ENCODE measurements at places on chromosomes 12 and 14.

DNA sequence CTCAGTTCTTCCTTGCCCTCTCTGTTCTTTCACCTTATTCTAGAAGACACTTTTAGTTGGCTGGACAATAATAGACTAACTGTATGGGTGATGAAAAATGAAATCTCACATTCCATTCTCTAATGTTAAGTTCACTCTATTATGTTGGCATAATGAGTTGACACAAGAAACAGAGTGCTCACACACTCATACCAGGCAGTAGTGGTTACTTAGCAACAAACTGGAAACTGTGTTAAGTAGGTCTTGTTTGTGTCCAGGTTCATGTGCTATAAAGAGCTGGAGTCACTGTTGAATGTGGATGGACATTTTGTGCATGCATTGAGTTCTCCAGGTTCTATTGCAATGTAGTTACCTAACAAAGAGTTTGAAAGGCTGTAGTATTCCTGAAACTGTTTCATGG, 16.9 kb upstream of the PPP4R4 start:
- no peak for DNase-seq

GRCh38 chr14:92570674-92571262, 57.2 kb downstream of the RIN3 start:
- no peak for DNase-seq

- DNase-seq: no peak
These were observed 16.1 kb upstream of the ZDHHC22 start for GRCh38 chr14:77157740-77158139.

DNA sequence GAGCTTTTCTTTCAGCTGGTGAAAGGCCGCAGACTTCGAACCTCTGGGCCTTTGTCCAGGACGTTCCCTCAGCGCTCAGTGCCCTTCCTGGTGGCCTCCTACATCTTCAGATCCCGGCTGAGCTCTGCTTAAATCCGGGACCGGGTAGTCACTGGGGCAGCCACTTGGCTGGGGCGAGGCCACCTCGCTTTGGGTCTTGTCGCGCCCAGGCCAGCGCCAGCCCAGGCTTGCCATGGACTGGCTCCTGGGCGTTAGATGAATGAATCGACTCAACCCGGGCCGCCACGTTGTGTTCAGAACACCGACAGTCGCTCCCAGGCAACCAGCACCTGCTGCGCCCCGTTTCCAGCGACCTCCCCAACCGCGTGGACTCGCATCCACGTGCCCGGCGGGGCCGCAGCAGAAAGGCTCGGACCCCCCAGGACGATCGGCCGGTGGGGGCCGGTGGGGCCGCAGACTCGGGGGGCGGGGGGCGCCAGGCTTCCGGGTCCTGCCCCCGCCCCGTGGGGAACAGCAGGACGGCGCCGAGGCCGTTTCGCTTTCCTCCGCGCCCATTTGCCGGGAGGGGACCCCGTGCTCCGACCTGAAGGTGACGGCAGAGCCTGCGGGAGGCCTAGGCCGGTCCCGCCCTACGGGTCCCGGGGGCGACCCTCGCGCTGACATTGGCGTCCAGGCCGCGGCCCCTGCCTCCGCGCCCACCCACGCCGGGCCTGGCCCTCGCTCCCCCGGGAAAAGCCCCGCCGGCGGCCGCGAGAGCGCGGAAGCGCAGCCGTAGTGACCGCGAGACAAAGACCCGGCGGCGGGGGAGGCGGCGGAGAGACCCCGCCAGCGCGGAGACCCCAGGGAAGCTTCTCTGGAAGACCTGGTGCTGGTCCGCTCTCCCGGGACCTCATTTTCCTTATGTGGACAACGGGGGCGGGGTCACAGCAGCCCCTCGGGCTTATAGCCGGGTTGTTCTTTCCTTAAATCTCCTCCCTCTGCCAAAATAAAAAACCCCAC, 37.3 kb upstream of the RCOR1 start:
- no peak for DNase-seq

GRCh38 chr12:52258335-52258901, 16.0 kb upstream of the KRT86 start:
- no peak for DNase-seq

DNA sequence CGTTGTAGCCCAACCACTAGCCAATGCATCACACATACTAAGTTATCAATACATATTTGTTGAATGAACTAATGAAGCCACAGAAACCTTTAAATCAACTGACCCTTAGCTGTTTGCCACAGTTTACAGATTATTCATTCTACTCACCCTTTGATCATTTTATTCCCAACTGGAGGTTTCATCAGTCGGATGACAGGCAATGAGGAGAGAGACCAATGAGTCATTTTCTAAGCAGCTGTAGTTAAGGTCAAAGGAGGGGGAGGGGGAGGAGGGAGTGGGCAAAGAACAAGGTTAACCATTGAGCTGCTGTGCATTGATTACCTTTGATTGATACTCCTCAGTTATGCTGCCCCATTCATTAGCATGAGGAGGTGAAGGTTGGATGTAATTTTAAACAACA, 469.5 kb downstream of the VRK1 start:
- DNase-seq: no peak

- DNase-seq: no peak
These were observed 70.6 kb upstream of the DYNC1H1 start for GRCh38 chr14:101893759-101894158.

DNA sequence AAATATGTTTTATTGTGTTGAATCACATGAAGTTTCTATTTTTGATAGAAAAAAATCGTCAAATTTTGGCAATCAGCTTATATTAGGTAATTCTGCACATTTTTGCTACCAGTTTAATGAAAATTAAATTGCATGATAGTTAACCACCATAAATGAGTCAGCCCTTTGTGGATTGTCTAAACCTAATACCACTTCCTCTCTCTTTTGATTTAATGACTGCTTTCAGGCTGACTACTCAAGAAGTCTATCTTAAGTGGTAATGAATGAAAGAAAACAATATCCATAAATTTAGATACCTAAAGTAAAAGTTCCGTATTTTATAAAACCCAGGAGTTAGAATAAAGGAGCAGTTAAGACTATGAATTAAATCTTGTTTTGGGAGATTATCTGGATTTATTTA, 450.5 kb downstream of the TMEM117 start:
- no peak for DNase-seq

GRCh38 chr14:84454114-84454513, 1075.8 kb upstream of the FLRT2 start:
- DNase-seq: no peak

DNA sequence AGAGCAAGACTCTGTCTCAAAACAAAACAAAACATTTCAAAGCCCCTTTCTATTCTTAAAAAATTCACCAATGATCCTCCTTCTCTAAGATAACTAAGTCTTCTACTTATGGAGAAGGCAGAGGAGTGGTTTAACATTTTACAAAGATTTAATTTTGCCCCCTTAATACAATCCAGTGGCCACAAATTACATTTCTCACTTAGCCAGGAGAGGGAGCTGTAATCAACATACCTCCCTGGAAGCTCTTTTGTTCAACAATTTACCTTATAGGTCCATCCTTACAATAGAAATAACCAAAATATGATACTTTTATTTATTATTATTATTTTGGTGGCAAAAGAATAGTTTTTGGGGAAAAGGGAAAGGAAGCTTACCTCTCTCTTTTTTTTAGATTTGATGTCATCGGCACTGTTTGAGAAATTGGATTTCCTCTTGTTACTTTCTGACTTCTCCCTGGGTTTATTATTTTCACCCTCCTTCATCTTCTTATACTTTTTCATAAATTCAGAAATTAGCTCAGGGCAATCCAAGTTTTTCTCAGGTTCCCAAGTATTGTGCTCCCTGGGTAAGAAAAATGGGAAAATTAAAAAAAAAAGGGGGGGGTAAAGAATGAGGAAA, 28.1 kb downstream of the CBX5 start:
- DNase-seq: no peak

DNA sequence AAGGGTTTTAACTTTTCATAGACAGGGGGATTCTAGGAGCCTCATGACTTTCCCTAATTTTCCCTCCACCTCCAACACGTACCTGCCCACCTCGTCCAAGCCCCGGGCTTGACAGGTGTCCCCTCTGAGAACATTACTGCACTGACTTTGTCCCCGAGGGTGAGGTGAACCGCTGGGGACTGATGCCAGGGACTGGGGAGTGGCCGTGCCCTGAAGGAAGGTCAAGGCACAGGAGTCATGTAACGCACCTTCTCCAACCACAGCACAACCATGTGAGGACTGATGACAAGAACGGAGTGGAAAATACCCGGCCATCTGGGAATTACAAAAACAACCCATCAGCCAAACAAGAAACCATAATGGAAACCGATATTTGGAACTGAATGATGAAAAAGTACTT, 214.7 kb upstream of the C14orf180 start:
- DNase-seq: no peak

- DNase-seq: no peak
These were observed 8.9 kb downstream of the RFLNA start for GRCh38 chr12:124303579-124304313.

DNA sequence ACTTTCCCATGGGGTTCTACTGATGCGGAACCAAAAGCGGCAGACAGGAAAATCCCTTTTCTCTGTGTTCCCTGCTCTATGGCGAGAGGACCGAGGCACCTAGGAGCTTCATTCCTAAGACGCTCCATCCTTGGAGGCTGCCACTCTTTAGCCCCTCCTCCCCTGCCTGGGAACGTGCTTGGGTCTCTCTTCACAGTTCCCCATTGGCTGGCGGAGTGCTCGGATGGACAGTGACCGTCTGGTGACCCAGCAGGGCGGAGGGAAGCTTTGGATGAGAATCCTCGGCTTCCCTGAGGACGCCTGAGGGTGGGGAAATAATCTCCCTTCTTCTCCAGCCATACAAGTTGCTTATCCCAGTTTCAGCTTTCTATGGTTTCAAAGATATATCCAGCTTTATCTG, 37.3 kb downstream of the KCNA5 start:
- no peak for DNase-seq

DNA sequence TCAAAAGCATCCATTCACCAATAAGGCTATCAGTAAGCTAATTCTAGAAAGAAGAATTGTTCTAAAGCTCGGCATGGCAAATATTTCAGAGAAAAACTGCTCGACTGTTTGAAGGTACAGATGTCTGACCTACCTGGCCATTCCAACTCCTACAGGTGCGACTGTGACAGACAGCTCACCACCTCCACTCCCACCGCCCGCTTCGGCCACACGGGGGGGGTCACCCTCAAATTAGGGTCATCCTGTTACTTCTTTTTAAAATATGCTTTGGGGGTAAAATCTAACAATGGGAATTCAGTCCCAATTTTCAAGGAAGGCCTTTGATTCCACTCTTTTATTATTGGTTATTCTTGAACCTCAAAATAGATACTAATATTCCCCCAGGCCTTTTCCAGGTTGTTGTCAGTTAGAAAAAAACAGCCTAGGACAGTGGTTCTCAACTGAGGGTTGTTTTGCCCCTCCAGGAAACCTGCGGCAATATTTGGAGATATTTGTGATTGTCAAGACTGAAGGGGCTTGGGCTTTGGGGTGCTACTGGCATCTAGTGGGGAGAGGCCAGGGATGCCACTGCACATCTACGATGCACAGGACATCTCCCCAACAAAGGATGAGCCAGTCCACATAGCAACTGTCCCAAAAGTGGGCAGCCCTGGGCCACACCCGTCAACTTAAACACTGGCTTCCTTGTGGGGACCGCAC, 81.2 kb downstream of the BCL11B start:
- no peak for DNase-seq

DNA sequence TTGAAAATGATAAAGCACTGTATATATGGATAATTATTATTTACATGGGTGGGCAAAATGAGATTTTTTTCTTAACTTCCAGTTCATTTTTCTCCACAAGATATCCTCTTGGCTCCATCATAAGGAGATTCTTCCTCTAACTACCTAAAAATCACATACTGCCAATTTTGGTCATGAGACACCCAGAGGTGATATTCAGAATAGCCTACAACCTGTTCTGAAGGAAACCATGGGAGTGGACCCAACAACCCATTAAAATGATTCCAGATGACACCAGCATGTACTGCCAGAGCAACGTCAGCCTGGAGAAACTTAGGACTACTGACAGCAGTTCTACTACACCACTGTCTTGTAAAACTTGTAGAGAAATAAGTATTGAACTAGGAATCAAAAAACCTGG, 136.3 kb upstream of the TMPO start:
- DNase-seq: no peak

- DNase-seq: no peak
These were observed 150.3 kb downstream of the FOXN3 start for GRCh38 chr14:89266754-89267153.

- DNase-seq: no peak
These were observed 634.9 kb downstream of the FSCB start for GRCh38 chr14:43872222-43872621.

- DNase-seq: no peak
These were observed 81.4 kb downstream of the LRP6 start for GRCh38 chr12:12185414-12185813.

DNA sequence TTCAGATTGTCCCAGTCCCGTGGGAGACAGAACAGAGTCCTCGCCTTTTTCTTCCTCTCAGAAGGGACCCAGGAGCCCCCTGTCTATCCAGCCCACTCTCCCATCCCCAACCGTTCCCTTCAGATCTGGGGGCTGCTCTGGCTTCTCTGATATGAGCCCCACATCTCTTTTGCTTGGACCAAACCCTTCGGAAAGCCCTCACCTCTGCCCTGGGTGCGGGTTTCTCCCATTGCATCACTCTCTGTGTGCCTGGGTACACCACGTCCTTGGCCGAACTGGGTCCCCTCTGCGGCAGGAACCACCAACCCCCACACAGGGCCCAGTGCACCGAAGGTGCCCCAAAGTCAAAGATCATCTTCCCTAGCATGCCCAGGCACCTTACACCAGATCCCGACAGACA, 87.8 kb downstream of the DICER1 start:
- DNase-seq: no peak

GRCh38 chr12:104475271-104475670, 18.5 kb downstream of the CHST11 start:
- no peak for DNase-seq

DNA sequence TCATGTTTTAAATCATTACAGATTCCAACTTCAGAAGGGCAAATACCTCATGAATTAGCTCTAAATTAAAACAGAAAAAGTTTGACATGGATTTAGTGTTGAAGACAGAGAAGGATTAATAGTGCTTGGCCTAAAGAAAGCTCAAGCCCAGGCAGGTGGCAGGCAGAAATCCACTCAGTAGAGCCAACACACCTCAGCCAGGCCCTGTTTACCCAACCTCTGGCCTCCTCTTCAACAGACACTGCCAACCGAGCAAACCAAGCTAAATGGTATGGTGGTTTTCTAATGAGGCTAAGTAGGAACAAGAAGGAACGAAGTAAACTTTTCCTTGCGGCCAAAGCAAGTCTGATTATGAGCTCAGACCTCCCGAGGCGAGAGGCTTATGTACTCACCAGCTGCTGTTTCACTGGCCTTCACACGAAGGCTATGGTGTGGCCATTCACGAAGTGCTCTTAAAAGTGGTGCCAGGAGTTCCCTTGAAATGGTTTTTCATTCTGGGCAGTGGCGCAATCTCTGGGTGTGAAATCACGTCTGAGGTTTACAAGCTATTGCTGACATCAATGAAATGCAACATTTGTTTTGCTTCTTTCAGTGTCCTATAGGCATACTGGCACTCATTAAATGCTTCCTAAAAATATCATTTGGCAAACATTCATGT, 124.1 kb upstream of the LGR5 start:
- DNase-seq: no peak

DNA sequence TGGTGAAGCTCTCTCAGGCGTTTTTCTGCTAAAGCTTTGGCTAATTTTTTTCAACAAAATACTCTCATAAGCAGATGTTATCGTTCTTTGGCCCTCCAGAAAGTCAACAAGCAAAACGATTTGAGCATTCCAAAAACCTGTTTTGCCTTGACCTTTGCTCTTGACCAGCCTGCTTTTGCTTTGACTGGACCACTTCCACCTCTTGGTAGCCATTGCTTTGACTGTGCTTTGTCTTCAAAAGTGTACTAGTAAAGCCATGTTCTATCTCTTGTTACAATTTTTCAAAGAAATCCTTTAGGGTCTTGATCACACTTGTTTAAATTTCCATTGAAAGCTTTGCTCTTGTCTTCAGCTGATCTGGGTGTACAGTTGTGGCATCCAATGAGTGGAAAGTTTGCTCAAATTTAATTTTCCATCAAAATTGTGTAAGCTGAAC, 10.7 kb upstream of the ARID4A start:
- DNase-seq: no peak

All from brain pericyte (primary cell).